ENCODE measurements at places on chromosomes 5 and 9.

DNA sequence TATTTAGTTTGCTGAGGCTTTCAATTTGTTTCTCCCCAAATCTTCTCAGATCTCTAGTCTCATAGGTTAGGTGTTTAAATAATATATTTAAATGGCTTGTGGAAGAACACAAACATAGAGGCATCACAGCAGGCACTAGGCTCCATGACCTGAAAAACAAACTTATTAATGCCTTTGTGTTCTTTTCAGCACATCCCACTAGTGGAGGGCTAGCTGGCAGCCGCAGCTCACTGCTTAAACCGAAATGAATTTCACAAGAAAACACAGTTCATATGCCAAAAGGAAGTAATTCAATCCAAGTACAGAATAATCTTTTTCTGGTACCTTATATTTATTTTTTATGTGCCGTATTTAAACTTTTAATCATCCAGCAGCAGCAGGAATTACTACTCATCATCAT lies 382.5 kb downstream of the PLK2 start:
- DNase-seq: no peak

DNA sequence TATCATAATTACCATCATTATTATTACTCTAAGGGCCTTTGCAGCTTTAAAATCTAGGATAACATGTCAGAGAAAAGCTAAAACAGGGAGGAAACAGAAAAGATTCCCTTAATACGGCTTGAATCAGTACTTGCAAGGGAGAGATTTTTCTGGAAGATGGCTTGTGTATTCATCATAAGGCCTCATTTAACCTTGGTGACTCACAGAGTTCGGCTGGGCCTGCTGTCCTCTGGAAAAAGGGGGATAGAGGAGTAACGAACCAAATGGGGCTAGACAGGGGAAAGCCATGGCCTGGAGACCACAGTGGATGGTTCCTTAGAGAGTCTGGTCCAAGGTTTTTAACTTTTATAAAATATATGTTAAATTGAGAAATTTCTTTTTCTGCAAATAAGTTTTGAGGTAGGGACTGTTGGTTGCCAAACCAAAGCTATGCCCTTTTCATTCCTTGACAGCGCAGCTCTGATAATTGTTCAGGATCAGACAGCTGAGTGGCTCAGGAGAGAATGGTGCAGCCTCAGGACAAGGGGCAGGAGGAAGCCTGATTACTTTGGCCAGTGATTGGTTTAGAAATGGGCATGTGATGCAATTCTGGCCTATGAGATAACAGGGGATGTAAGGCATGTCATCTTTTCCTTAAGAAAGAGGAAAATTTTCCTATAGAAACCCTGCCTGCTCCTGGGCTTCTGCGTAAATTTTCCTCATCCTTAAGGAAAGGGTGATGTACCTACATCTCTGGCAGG lies 25.6 kb upstream of the GSN start:
- no peak for DNase-seq

DNA sequence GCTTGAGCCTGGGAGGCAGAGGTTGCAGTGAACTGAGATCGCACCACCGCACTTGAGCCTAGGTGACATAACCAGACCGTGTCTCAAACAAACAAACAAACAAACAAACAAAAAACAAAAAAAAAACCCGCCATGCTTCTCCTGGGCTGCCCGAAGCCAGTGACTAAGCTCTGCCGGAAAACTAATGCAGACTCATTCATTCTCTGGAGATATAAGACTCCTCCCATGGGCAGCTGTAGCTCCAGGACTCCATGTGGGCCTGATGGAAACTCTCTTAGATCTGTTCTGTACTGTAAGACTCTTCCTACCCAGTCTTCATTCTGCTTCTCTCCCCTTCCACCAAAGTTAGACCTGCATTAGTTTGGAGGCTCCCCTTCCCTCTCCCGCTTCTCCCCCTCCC lies 11.1 kb downstream of the GLDC start:
- no peak for DNase-seq

GRCh38 chr9:96391021-96391765 lies 7.7 kb upstream of the SLC35D2 start:
- DNase-seq: peak; percentile 79

- no peak for DNase-seq
Measured at GRCh38 chr5:129413570-129413969, 46.5 kb upstream of the ADAMTS19 start.

GRCh38 chr9:96136992-96137670 lies 164.8 kb downstream of the HSD17B3 start:
- no peak for DNase-seq

- no peak for DNase-seq
Measured at GRCh38 chr9:130234340-130235260, 31.0 kb upstream of the HMCN2 start.

- DNase-seq: no peak
Measured at GRCh38 chr5:81482595-81482994, 88.7 kb upstream of the ACOT12 start.

DNA sequence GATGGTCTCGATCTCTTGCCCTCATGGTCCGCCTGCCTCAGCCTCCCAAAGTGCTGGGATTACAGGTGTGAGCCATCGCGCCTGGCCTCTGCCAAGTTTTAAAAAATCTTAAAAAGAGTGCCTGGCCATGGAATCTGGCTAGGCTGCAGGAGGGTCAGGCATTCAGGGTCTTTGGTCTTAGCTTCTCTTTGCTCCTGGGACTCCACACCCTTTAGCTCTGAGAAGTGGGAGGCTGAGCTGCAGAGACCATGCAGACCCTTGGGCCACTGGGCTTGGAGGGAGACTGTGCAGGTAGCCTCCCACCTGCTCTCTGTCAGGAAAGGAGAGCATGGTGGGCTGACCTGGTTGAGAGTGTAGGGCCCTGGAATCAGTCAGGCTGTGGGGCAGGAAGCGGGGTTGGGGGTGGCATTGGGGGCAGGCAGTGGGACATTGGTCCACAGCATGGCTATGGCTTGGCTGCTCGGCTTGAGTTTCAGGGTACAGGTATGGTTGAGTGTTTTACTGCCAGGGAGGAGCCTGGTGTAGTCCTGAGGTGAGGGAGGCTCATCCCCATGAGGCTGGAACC lies 20.8 kb downstream of the PHF2 start:
- no peak for DNase-seq

GRCh38 chr9:126436545-126437267 lies 110.1 kb downstream of the MVB12B start:
- DNase-seq: no peak

GRCh38 chr9:33249087-33249658 lies 9.2 kb downstream of the SPINK4 start:
- no peak for DNase-seq

- no peak for DNase-seq
Measured at GRCh38 chr5:142685418-142686209, at the start of gene FGF1. TSS of gene FGF1 (minus strand) at chr5:142686090. CDS start at chr5:142614127, 71,963 bp downstream.

DNA sequence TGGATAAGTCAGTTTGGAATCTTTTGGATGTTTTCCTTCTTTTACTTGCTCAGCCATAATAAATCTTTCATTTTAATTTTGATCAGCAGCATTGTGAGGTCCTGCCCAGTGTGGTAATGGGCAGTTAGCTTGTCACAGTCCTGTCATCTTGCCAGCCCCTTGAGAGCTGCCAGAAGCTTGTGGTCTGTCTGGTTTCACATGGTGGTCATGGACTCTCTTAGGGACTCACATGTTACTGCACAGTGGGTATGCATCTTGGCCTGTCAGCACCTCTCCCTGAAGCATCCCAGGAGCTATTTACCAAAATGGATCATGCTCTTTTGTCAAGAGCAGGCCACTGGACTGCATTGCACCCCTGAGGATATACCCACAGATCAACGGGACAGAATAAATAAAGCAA lies 60.3 kb downstream of the DAPK1 start:
- no peak for DNase-seq

DNA sequence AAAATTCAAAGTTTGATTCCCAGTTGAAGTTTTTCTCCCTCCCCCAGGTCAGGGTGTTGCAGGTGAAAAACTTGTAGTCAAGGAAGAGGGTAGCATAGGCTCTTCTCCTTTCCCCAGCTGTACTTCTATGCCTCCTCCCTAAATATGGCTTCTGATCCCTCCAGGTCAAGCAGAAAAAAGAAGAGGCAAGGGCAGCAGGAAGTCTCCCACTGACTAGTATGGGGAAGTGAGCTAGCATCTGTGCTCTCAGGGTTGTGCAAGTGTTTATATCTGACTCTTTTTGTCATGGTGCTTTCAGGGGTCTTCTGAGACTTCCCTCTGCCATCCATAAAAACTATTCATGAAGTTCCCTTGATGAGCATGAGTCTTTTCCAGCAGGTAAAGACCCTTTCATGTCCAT lies 76.0 kb downstream of the ATPSCKMT start:
- no peak for DNase-seq

DNA sequence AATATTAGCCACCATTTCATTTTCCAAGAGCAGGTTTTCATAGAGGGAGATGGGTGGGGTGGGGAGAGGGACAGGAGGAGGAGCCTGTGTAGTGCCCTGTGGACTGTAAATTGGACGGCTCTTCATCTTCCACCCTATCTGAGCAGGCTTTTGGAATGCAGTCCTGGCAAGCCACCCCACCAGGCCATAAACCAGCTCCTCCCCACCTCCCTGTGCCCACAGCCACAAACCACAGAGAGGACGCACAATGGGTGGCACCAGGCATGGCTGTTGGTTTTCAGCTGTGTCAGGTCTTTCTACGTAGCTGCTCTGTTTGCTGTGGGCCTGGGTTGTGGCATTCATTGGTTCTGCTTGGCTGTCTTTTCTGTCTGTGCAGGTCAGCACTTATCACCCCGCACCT lies 58.0 kb downstream of the PLAC8L1 start:
- DNase-seq: no peak

DNA sequence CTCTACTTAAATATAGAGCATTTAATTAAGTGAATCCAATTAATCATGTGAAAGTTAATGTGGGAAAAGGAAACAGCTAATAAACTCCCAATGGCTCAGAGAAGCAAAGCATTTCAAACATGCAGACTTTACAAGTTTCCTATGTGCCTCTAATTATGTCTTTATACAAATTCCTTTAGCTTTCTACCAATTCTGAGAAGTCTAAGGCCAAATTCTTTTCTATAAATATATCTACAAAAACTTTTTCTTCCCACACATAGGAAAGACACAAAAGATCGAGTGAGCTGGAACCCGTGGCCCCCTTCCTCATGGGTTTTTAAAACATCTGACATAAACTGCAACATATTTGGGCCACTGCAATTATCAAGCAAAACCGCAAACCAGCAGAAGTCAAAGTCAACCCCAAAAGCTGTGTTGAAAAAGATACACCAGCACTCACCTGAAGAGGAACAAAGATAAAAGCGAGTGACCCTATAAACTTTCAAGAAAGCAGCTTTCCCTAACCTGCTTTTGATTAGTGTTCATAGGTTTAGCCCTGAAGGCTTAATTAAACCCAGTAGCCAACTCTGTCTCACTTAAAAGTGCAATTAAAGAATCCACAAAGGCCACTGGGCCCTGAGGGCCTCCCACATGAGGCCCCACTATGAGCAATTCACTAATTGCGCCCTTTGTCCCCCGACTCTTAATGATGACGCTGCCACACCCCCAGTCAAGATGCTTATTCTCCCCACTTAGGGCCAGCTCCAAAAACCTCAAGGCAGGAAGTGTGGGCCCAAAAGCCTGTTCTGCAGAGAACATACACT lies 12.1 kb downstream of the SEMA5A start:
- DNase-seq: no peak

- DNase-seq: no peak
Measured at GRCh38 chr9:136823136-136824046, 15.6 kb downstream of the RABL6 start.

GRCh38 chr5:32083981-32084430 lies 90.1 kb downstream of the GOLPH3 start:
- no peak for DNase-seq

DNA sequence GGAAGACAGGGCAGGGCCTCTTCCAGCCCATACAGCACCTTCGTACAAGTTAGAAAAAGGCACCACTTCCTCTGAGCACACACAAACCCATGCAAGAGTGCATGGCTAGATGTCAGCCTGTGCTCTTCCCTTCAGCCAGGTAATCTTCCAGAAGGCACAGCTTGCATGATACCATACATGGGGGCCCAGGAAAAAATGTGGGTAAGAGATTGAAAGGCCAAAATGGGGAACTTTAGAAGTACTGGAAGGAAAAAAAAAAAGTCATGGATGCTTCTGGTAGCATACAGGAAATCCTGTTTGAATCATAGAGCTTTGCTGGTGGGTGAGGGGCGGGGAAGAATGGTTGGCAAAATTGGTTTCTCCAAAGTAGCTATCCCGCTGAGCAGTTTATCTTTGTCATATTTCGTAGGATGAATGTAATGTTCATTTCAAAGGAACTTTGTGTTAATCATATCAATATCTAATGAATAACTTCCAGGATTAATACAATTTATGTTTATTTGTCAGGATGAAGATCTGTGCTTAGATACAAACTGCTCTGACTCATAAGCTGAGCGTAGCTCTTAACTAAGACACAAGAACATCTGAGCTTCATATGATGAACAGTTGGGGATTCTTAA lies 78.2 kb upstream of the MAP3K1 start:
- DNase-seq: no peak

DNA sequence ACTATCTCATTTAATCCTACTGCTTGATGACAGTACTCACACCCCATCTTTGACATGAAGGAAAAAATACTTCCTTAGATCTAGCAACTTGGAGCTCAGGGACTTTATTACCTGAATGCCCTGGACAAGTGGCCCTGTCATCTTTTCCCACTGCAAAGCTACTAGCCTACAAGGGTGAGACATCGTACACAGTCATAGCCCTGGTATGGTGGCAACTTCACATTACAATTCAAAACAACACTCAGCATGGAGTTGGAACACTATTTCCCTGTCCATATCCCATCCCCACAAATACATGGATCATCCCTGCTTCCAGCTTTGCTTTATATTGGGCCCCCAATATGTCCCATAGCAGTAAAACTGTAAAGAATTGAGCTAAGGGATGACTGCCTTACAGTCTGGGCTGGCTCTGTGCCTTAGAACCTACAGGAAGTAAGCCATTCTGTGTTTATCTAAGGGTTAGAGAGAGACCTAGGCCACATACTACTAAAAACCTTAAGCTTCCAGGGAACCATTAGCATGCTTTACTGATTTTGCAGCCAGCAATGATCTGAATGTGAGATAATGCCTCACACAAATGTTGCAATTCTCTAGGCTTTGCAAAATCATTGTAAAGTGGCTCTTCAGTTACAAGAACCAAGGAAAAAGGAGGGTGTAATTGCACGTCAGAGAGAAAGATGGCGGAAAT lies 55.9 kb downstream of the OTULIN start:
- DNase-seq: no peak

DNA sequence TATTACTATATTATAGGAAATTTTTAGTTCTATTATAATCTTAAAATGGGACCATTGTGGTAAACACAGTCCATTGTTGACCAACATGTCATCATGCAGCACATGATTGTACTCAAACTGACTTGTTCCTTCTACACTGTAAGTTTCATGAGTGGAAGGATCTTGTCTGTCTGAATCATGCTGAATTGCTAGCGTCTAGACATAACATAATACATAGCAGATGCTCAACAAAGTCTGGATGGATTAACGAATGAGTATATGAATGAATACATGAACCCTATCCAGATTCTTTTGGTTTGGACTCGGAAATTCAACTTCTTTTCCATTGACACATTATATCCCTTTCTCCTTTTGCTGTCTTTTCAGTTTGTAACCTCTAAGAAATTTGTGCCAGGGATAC lies 429.2 kb upstream of the SGCD start:
- DNase-seq: no peak

DNA sequence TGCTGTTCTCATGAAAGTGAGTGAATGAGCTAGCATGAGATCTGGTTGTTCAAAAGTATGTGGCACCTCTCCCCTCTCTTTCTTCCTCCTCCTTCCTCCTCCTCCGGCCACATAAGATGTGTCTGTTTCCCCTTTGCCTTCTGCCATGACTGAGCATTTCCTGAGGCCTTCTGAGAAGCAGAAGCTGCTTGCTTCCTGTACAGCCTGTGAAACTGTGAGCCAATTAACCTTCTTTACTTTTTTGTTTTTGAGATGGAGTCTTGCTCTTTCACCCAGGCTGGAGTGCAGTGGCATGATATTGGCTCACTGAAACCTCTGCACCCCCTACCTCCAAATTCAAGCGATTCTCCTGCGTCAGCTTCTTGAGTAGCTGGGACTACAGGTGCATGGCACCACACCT lies 6.1 kb downstream of the S100Z start:
- DNase-seq: no peak

All from HuH-7.5 (cell line).